ENCODE measurements at places on chromosomes 3 and 15.

- H3K27me3 ChIP-seq: no peaks in the 10 kb centered on the region
- H3K27ac ChIP-seq: no peak overlapping the region
- DNase-seq: no peak
- no peaks in the 10 kb centered on the region for H3K4me1 ChIP-seq
Measured at GRCh38 chr15:36769098-36769497, 189.7 kb downstream of the CDIN1 start.

- DNase-seq: no peak
- no peak overlapping the region for H3K4me3 ChIP-seq
- H3K27me3 ChIP-seq: no peaks in the 10 kb centered on the region
- peaks cover 14% of the 10 kb centered on the region for H3K4me1 ChIP-seq
Measured at GRCh38 chr3:25536521-25537391, 108.7 kb downstream of the RARB start.

DNA sequence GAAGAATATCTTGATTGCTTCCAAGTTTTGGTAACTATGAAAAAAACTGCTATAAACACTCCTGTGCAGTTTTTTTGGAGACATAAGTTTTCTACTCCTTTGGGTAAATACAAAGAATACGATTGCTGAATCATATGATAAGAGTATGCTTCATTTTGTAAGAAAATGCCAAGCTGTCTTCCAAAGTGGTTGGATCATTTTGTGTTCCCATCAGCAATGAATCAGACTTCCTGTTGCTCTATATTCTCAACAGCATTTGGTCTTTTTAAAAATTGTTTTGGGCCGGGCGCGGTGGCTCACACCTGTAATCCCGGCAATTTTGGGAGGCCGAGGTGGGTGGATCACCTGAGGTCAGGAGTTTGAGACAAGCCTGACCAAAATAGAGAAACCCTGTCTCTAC is 14.5 kb downstream of the BTD start:
- no peak overlapping the region for H3K27ac ChIP-seq
- peaks cover 5% of the 10 kb centered on the region for H3K36me3 ChIP-seq
- H3K4me1 ChIP-seq: no peaks in the 10 kb centered on the region
- H3K4me3 ChIP-seq: no peak overlapping the region
- DNase-seq: no peak

DNA sequence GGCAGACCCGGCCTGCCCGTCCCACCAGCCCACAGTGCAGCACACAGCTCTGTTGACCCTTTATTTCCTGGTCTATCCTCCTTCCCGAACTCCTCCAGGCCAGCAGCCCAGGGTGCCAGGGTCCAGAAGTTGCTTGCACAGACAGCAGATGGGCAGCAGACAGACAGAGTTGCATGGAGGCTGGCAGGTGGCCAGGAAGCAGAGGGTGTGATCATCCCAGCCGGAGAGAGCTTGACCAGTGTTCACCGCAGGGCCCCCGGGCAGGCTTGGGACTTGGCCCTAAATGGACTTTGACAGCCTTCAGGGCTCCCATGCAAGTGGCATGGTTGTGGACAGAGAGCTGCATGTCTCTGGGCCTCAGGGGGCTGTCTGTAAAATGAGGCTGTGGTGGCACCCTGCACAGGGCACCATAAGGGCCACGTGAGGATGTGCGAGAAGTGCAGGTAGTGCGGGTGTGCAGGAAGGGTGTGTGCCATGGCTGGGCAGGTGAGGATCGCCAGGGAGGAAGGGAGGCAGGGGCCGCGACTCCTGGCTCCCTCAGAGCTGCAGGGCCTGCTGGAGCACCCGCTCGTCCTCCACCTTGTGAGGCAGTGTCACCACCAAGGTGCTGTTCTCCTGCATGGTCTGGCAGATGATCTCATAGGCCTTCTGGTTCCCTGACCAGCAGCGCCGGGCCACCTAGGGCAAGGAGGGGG is 6.3 kb upstream of the ZXDC start:
- H3K27ac ChIP-seq: no peak overlapping the region
- H3K27me3 ChIP-seq: no peaks in the 10 kb centered on the region
- no peak for DNase-seq
- H3K4me1 ChIP-seq: peaks cover 11% of the 10 kb centered on the region
- no peaks in the 10 kb centered on the region for H3K36me3 ChIP-seq

DNA sequence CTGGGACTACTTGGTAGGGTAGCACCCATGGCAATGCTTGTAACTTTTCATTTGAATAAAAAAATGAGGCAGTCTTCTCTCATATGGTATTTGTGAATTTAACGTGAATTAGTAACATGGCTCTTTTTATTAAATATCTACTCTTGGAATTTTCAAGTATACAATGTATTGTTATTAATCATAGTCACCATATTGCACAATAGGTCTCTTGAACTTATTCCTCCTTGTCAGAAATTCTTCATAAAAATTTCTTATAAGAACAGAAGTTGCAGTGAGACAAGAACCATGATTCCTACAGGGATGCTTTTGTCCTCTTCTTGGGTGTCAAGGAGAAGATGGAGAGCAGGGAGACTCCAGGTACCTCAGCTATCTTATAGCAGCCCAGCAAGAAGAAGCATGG is 203.8 kb upstream of the FEZF2 start:
- H3K27me3 ChIP-seq: peaks cover 9% of the 10 kb centered on the region
- no peaks in the 10 kb centered on the region for H3K4me1 ChIP-seq
- no peak overlapping the region for H3K4me3 ChIP-seq
- no peak overlapping the region for H3K27ac ChIP-seq
- no peaks in the 10 kb centered on the region for H3K36me3 ChIP-seq
- DNase-seq: no peak

DNA sequence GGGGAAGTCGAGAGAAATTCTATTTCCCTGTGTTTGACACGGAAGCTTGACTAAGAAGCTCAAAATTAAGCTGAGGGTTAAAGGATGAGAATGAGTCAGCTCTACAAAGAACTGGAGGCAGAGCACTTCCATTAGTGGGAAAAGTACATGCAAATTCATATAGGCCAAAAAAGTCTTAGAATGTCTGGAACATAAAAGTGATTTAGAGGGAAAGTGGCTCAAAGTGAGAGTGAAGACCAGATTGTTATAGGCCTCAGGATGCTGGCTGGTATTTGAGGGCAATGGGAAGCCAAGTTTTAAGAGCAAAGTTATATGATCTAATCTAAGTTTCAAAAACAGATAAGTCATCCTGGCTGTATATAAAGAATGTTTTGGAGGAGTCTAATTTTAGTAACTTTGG is 857.3 kb downstream of the NAALADL2 start:
- no peaks in the 10 kb centered on the region for H3K4me1 ChIP-seq
- H3K4me3 ChIP-seq: no peak overlapping the region
- no peaks in the 10 kb centered on the region for H3K36me3 ChIP-seq
- no peaks in the 10 kb centered on the region for H3K27me3 ChIP-seq
- no peak for DNase-seq
- no peak overlapping the region for H3K27ac ChIP-seq

DNA sequence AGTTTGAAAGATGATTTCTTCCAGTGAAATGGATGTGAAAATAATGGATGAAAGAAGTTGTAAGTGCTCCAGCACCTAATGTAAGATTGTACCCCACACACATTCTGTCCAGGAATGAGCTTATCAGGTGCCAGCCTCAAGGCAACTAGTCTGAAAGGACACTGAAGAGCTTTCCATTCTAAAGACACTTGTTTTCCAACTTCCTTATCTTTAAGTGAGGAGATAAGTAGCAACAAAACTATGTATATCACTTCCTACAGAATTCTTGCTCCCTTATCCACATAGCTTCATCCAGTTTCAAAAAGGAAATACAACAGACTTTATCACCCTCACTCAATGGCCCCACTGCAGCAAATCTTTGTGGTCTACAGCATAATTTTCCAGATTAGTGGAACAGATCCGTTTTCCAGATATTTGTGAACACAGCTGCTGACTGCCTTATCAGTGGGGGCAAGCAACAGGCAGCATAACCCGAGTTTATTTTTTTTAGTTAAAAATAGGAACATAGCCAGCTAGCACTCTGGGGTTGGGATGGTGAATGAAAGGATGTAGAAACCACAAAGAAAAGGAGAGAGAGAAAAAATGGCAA is 60.6 kb downstream of the CD200R1L start:
- no peak overlapping the region for H3K4me3 ChIP-seq
- DNase-seq: no peak
- no peaks in the 10 kb centered on the region for H3K27me3 ChIP-seq
- H3K4me1 ChIP-seq: no peaks in the 10 kb centered on the region
- no peak overlapping the region for H3K27ac ChIP-seq
- H3K36me3 ChIP-seq: no peaks in the 10 kb centered on the region

DNA sequence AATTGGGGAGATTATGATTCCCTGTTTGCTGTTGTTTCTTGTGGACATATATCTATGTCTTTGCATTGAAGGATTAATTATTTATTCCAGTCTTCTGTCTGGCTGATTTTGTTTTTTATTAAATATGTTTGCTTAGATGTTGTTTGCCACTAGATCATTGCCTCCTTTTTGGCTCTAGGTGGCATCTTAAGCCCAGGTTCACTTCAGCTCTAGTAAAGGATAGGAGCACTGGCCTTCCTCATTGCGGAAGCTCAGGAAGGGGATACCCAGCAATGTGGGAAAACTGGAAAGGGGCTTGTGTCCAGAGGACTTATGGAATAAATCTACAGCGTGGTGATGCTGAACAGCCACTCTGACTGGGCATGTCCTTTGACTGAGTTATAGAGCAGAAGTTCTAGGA is 821.6 kb downstream of the PDCD6IP start:
- no peaks in the 10 kb centered on the region for H3K36me3 ChIP-seq
- H3K27me3 ChIP-seq: no peaks in the 10 kb centered on the region
- DNase-seq: no peak
- H3K4me3 ChIP-seq: no peak overlapping the region

DNA sequence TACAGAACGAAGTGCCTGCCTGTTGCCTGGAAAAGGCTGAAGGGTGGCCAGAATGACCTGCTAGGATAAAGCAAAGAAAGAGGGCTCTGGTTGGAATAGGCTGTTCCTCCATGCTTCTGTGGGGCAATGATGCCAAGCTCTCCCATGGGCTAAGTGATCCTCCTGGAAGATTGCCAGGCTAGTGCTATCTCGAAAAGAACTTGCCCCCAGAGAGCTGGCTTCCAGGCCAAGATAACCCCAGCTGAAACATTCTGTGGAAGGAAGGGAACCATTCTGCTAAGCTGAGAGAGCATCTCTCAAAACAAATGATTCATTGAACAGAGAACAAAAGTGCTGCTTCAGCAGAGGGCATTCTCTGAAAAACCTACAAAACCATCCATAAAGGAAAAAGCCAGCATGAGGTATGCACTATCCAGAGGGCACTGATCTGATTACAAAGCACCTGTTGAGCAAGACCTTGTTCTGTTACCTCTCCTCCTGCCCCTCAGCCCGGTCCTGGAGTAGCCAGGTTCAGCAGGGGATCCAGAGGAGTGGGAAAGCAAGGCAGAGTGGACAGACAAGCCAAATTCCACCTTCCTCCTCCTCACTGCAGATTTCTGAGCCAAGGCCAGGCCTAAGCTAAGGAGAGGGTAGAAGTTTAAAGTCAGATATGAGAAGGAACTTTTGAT is 31.9 kb upstream of the SPRED1 start:
- no peaks in the 10 kb centered on the region for H3K27me3 ChIP-seq
- H3K27ac ChIP-seq: no peak overlapping the region
- peaks cover 23% of the 10 kb centered on the region for H3K4me1 ChIP-seq
- H3K4me3 ChIP-seq: no peak overlapping the region
- no peak for DNase-seq
- no peaks in the 10 kb centered on the region for H3K36me3 ChIP-seq

DNA sequence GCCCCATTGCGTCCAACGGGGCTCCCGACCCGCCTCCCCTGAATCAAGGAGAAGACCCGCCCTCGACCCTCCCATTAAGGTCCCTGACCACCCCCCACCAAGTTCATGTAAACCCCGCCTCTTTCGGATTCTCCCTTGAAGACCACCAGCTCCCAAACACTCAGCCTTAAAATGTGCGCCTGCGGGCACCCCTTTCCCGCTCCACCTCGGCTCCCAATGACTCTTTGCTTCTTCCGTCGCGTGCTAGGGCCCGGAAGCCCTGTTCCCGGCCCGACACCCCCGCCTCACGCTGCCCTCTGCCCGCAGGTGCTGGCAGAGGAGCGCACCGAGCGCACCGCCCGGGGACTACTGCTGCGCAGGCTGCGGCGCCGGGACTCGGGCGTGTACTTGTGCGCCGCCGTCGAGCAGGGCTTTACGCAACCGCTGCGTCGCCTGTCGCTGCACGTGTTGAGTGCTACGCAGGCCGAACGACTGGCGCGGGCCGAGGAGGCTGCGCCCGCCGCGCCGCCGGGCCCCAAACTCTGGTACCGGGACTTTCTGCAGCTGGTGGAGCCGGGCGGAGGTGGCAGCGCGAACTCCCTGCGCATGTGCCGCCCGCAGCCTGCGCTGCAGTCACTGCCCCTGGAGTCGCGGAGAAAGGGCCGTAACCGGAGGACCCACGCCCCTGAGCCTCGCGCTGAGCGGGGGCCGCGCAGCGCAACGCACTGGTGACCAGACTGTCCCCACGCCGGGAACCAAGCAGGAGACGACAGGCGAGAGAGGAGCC is 2.7 kb upstream of the LSMEM2 start:
- H3K4me3 ChIP-seq: no peak overlapping the region
- no peaks in the 10 kb centered on the region for H3K36me3 ChIP-seq
- no peaks in the 10 kb centered on the region for H3K27me3 ChIP-seq
- no peak overlapping the region for H3K27ac ChIP-seq
- DNase-seq: no peak
- H3K4me1 ChIP-seq: peaks cover 11% of the 10 kb centered on the region

- no peak for DNase-seq
- H3K36me3 ChIP-seq: no peaks in the 10 kb centered on the region
- H3K4me1 ChIP-seq: peaks cover 3% of the 10 kb centered on the region
- no peaks in the 10 kb centered on the region for H3K27me3 ChIP-seq
Measured at GRCh38 chr3:122484985-122485384, 29.8 kb downstream of the KPNA1 start.

DNA sequence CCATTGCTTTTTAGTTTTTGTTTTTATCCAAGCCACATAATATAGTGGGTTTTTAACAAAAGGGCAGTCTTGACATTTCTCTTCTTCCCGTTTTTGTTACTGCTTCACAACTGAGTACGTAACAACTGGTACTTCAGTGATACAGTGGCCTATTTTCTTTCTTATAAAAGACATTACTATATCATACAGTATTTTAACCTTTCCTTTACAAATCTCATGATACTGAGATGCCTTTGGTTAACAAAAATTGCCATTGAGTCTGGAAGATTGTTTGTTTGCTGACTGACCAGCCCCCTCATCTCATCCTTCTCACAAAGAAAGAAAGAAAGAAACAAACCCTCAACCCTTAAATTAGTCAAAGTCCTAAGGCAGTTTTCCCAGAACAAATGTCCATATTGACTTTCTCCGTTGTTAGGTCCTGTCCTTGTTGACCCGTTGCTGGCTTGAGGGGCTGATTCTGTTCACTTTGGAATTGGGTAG is 77.0 kb upstream of the SAMMSON start:
- no peak overlapping the region for H3K27ac ChIP-seq
- H3K27me3 ChIP-seq: no peaks in the 10 kb centered on the region
- H3K4me3 ChIP-seq: no peak overlapping the region
- H3K36me3 ChIP-seq: no peaks in the 10 kb centered on the region

- no peak overlapping the region for H3K4me3 ChIP-seq
- H3K27me3 ChIP-seq: no peaks in the 10 kb centered on the region
- H3K4me1 ChIP-seq: no peaks in the 10 kb centered on the region
- DNase-seq: no peak
- H3K36me3 ChIP-seq: no peaks in the 10 kb centered on the region
Measured at GRCh38 chr15:26038693-26039092, 175.6 kb upstream of the ATP10A start.
